Erythroblast (primary cell): ENCODE measurements at places on chromosomes 1 and 21.

DNA sequence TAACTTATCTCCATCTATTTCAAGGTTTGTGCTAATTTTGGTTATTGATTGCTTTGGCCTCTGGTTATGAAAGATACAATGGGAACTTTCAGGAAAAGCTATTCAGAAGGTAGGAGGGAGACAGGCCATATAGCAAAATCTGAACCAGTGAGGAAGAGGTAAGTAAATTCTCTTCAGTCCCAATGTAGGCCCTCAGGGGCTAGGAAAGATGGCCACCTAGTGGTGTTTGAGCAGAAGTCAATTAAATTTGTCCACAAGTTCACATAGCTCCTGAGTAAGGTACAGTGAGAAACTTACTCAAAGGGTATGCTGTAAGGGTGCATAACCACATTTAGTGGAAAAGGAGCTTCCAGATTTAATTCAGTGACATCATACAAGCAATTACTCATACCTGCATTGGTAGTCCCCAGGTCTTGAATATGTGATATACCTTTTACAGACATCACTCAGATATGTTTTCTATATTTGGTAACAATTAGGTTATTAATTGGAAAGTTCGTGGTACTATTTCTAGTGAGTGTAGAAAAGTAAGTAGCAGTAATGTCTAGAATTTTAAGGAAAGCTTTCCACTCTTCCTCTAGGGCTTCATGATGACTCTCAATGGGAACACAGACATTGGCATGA is 21.4 kb upstream of the FMO1 start:
- DNase-seq: peak; percentile 49

DNA sequence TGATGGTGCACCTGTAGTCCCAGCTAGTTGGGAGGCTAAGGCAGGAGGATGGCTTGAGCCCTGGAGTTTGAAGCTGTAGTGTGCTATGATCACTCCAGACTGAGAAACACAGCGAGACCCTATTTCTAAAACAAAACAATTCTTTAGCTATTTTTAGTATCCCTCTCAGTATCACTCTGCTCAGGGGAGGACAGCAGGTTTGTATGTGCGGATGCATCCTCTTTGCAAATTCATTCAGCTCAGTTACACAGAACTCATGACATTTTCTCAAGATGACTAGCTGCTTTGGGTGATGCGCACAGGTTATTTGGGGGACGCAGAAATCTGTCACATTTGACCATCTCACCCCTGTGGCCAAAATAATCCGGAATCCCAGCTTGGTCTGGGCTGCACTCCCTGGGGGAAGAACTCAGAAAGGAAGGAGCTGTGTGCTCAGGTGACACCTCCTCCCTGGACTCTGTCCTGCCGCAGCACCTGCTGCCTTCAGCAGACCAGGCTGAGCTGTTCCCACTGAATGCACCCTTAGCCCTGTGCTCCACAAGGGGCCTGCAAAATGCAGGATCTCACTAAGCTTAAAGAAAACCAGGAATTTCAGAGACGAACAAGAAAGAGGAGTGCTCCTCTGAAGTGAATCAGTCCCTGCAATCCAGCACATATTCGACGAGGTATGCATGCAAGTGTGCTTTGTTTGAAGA is 89.5 kb upstream of the PGBD5 start:
- no peak for DNase-seq

- DNase-seq: peak; percentile 81
Observed at GRCh38 chr1:37437087-37437486, 37.3 kb upstream of the ZC3H12A start.

DNA sequence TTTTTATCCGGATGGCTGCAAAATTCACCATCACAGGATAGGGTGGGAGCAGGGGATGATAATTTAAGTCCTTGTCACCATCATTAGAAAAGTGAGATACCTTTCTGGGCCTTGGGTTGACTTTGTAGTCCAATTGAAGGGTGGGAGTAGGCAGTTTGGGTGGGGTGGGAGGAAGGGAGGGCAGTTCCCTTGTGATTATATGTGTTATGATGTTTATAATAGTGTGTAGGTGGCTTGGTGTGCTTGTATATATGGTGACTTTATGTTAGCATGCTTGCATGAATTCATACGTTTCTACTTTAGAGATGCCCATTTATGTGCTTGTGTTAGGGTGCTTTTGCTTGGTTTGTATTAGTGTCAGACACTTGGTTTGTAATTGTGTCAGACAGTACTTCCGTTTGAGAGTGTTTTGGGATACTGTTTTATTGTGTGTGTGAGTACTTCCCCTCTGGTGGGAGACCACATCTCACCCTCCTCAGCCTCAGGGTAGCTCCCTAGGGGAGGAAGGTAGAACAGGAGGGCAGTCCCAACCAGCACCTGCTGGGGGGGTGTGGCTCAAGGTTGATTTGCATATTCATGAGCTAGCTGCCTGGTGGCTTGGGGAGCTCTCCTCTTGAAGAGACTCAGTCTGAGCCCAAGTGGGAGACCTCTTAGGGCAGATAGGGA is 6.3 kb upstream of the POU3F1 start:
- no peak for DNase-seq

GRCh38 chr21:36132696-36133095 is 2.2 kb upstream of the CBR3 start:
- DNase-seq: no peak
